Body of pancreas (tissue), 4 donors: ENCODE measurements at places on chromosomes 12 and 14. TPM values are rescaled to one million over a fixed set of nuclear protein-coding genes. Genes with fewer than 3 reads are reported as not detected.

DNA sequence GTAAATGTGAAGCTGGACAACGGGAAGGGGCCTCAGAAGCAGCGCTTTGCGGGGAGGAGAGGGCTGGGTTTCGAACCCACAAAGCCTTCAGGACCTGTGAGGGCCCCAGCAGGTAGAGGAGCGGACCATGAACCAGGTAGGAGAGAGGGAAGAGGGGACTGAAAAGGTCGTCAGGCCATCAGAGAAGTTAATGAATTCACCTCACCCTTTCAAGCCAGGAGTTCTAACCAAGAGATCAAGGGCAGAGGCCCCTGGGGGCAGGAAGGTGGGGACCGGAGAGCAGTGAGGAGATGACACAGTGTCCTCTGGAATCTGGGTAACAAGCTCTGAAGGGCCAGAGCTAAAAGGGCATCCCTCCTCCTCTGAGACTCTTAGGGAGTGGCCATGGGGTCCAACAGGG, 19.4 kb downstream of the SERPINA1 start:
- DNase-seq, result no peak

The RDH16 gene
- 0.99 TPM for total RNA-seq

DNA sequence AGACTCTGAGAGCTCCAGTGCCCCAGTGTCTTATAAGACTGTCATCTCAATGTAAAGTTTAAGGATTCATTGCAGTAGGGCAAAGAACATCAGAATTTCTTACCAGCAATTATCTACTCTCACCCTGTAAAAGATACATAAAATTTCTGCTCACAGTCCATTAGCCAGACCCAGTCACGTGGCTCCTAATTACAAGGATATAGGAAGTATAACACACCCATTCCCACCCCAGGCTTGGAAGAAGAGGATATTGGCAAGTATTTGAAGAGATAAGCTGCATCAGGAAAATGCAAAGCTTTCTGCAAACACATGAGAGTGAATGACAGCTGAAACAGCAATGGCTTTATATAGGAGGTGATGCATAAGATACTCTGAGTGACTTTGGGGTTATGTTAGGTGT, 14.3 kb downstream of the SYT1 start:
- DNase-seq, result no peak

DNA sequence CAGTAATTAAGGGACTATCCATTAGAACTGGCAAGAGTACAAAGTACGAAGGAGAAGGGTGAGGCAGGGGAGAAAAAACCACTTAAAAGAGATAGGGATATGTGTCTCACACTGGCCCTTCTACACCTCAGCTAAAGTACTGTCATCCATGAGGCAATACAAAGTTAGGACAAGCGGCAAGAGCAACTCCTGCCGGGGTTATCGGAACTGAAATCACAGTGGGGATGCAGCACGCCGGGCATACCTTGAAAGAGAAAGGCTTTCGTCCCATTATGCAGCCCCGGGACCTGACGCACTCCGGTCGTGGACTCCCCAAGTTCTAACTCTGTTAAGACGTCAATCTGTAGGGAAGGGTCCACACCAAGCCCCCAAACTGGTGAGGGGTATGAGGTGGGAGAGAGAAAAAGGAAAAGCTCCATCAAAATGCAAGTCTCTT, 1.1 kb downstream of the NELL2 start:
- DNase-seq, result no peak

The CD163 gene
- total RNA-seq, result 85.6 TPM

The RNASE1 gene
- total RNA-seq, result 772 TPM

GRCh38 chr14:91092073-91092472, 21.8 kb upstream of the DGLUCY start:
- no peak for DNase-seq

DNA sequence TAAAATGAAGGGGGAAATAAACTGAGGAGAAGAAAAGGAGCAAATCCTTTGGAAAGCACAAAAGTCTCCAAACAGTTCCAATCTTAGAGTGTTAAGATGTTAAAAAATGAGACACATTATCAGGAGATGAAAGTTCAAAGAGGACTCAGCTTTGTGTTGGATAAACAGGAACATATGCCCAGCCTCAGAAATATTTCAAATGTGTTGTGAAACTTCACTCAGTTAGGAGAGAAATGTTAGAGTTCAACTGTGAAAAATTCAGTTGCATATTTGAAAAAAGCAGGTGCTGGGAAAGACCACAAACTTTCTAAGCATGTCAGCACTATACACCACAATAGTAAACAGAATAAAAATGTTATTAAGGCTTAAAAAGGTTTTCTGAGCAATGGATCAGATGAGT, 136.8 kb upstream of the PRKD1 start:
- DNase-seq, result no peak

DNA sequence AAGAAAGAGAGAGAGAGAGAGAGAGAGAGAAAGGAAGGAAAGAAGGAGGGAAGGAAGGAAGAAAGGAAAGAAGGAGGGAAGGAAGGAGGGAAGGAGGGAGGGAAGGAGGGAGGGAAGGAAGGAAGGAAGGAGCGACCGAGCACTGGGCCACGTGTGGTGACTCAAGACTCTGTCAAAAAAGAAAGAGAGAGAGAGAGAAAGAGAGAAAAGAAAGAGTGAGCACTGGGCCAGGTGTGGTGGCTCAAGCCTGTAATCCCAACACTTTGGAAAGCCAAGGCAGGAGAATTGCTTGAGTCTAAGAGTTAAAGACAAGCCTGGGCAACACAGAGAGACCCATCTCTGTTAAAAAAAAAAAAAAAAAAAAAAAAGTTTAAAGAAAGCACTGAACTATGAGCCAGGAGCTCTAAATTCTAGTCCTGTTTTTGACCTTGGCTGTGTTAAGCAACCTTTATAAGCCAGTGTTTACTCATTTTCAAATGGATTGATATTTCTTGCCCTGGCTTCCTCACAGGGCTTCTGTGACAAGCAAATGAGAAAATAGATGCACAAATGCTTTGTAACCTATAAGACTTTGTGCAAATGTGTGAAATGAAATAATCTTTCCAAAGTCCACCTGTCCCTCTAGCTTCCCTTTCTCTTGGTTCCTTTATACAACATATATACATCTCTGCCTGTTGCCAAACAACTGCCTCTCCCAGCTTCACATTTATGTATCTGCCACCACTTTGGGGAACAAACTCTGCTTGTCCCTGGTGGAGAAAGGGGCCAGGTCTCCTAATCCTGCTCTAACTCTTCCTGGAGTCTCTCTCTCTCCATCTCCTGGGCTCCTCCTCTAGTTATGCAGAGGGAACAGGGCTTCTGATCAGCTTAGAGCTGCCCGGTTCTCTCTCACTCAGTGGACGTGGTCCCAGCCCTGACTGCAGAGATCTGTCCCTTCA, 16.1 kb upstream of the PLEKHG6 start:
- no peak for DNase-seq

The CLEC1A gene
- 2.6 TPM for total RNA-seq

The TSHR gene
- not detected for total RNA-seq

The NRXN3 gene
- total RNA-seq, result 2.3 TPM

DNA sequence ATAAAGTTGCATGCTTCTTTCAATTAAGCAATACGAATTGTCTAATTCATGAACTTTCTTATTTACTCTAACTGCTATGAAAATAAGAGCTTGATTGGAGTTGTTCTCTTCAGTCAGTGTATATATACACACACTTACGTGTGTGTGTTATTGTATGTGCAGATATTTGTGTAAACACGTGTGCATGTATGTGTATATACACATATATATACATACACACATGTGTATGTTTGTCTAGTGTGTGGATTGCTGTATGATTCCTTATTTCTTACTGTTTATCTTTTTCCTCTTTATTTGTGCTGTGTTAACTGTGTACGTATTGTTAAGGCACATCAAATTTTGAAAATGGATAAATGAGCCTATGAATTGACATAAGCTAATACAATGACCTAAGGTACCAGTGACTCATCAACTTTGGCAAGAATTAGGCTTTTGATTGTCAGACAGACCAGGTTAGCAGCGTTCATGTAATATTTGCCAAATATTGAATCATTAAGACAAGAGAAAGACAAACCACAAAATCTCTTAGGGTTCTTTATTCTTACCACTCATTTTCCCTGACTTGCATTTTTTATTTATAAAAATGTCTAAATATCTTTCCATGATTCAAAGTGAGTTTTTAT, 423.9 kb downstream of the SOX5 start:
- no peak for DNase-seq

GRCh38 chr14:94702629-94703028, 67.3 kb downstream of the GSC start:
- no peak for DNase-seq

The TCTN1 gene
- total RNA-seq, result 54.7 TPM
